Fibroblast of pulmonary artery (primary cell): ENCODE measurements at places on chromosomes 2 and 18.
A peak's percentile ranks its signal among the peaks of the same experiment; 100 is the strongest.

DNA sequence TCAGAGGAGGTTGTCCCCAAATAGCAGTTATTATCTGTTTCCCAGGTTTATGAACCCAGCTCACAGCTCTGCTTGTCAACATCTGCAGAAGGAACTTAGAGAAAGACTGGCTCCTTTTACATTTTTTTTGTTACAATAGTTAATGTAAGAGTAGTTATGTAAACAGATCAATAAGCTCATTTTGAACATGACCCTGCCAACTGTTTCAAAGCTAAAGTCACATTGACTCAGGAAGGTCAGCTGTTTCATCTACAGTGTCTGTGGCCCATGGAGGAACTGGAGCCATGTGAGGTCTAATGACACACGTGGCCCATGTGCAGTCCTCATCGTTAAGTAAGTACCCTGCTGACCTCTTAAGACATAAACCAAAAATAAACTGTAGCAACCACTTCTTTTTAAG, 97.1 kb downstream of the SH3RF3 start:
- no peak for DNase-seq

- DNase-seq = no peak
These were observed 10.6 kb downstream of the CXCR4 start for GRCh38 chr2:136107051-136108033.

DNA sequence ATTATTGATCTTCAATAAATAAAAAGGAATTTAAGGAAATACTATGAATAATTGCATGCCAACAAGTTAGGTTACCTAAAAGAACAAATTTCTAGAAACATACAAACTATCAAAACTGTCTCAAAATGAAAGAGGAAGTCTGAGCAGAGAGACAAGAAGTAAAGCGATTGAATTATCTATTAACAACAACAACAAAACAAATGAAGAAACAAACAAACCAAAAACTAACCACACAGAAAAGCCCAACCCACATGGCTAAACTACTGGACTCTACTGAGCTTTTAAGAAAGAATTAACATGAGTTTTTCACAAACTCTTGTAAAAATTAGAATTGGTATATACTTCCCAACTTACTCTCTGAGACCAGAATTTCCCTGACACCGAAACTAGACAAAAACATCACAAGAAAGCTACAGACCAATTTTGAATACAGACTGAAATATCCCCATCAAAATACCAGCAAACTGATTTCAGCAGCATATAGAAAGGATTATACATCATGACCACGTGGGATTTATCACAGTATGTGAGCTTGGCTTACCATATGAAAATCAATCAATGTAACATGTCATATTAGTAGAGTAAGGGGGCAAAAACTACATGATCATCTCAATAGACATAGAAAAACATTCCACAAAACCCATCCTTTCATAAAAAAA, 16.6 kb upstream of the GALNT1 start:
- DNase-seq = no peak

DNA sequence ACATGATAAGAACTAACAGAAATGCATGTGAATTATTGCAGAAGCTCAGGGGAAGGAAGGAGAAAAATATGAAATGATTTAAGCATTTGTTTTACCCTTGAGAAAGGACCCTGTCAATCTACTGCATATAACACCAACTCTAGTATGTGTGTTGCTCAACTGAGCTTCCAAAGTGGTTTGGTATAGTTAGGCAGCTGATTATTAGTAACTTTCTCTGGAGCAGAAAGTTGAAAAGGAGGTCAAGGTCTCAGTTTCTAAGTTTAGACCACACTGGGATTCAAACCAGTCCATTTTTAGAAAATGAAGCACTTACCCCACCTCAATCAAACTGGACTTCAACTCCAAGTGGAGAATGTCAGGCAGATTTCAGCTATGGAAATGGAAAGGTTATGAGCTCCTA, 123.3 kb upstream of the CDC42EP3 start:
- no peak for DNase-seq

DNA sequence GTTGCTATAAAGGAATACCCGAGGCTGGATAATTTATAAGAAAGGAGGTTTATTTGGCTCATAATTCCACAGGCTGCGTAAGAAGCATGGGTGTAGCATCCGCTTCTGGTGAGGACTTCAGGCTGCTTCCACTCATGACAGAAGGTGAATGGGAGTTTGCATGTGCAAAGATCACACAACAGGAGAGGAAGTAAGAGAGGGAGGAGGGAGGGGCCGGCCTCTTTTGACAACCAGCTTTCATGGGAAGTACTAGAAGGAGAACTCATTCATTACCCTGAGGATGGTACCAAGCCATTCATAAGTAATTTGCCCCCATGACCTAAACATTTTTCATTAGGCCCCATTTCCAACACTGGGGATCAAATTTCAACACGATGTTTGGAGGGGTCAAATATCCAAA, 386.8 kb upstream of the NETO1 start:
- no peak for DNase-seq

DNA sequence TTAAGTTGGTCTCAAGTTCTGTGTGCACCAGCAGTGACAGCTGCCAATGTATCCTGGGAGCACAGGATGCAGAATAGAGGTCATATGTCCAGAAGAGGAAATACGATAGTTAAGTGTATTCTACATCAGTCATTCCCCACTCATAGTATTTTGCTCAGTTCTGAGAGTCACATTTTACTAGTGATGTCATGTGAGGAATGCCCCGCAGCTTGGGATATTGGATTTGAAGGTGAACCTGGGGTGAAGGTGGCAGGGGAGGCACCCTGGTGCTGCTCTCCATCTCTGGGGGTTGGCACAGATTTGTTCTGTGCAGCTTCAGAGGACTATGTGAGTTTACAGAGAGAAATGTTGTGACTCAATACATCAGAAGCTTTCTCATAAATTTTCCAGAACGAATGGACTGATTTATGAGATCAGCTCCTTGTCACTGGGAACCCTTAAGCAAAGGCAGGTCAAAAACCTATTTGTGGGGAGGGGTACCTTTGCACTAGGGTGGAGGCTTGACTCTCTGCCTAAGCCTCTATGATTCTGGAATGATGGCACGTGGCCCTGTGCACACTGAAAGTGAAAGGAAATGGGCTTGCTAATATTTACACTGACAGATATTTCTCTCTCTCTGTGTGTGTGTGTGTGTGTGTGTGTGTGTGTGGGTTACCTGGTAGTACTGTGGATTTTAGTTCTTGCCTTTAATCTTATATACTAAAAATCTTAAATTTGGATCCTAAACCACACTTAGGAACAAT, 95.9 kb downstream of the NEB start:
- no peak for DNase-seq

DNA sequence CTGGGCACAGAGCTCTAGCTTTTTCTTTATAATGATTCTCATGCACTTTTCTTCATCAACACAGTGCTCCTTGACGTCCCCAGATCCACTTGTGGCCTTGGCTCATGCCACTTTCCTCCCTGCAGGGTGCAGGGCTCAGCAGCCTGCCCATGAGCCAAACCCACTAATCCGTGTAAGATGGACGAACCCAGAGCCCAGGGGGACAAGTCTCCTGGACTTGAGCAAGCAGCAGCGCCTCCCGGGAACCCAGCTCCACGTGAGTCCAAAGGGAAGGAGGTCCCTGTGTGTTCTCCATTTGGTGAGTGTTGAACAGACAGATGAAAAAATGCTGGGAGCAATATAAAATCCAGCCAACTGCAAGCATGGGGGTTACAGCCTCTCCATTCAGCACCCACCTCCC, 470.6 kb upstream of the HS6ST1 start:
- no peak for DNase-seq

- DNase-seq = no peak
These were observed 679.1 kb upstream of the ZEB2 start for GRCh38 chr2:145199042-145199441.

DNA sequence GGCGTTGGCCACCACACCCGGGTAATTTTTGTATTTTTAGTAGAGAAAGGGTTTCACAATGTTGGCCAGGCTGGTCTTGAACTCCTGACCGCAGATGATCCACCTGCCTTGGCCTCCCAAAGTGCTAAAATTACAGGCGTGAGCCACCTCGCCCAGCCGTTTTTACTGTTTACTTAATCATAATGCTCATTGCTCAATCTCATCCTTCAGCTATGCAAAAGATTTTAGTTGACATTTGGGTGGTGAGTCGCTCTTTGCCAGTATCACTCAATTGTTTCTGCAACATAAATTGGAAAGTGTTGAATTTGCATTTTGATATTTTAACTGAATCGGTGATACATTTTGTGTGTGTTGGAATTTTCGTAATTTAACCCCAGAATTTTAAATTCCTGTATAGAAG, 7.8 kb upstream of the ZNF532 start:
- peak; percentile 65 for DNase-seq

GRCh38 chr2:141557329-141558095, 573.3 kb downstream of the LRP1B start:
- DNase-seq = peak; percentile 96

DNA sequence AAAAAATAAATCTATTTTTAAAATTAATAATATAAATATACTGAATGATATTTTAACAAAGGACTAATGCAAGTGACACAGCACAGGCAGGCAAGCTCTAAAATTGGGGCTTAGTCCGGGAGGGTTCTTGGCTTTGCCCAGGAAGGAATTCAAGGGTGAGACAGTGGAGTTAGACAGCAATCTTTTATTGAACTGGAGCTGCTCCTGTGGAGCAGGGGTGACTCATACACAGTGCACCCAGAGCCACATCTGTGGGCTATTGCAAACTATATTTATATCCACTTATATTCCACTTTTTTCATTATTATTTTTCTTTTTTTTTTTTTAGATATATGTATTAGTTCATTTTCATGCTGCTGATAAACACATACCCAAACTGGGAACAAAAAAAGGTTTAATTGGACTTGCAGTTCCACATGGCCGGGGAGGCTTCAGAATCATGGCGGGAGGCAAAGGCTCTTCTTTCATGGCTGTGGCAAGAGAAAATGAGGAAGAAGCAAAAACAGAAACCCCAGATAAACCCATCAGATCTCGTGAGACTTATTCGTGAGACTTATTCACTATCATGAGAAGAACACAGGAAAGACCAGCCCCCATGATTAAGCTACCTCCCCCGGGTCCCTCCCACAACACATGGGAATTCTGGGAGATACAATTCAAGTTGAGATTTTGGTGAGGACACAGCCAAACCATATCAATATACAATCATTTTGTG, 437.1 kb downstream of the BCL11A start:
- DNase-seq = no peak

- DNase-seq = no peak
These were observed 24.9 kb upstream of the RMND5A start for GRCh38 chr2:86695053-86695691.

- DNase-seq = no peak
These were observed 146.3 kb upstream of the TTC39C start for GRCh38 chr18:23868136-23868785.

DNA sequence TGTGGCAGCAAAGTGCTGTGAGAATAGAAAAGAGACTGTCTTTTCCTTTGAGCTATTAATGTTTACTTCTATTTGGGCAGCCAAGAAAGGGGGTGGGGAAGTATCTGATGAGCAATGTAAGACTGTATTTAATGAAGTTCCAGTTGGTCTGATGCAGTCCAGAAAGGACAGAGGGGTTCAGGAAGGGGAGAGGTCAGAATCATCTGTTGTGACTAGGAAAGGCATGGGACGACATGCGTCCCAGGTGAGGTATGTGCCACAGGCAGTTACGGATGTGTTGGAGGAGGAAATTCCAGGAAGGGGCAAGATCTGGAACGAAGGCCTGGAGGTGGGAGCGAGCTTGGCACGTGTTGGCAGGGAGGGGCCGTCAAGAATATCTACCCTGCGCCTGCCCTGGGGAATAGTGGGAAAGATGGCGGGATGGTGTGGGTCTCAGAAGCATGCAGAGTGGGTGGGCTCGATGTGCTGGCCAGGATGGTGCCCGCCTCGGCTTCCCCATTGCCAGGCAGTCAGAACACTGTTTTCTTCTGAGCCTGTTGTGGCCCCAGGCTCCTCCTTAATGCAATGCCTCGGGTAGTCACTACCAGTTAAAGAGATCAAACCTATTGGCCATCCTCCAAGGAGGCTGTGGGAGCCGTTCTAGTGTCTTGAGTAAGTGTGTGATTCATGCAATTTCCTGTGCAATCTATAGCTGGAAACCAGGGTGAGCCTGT, 57.8 kb upstream of the TXNDC2 start:
- peak; percentile 99 for DNase-seq

DNA sequence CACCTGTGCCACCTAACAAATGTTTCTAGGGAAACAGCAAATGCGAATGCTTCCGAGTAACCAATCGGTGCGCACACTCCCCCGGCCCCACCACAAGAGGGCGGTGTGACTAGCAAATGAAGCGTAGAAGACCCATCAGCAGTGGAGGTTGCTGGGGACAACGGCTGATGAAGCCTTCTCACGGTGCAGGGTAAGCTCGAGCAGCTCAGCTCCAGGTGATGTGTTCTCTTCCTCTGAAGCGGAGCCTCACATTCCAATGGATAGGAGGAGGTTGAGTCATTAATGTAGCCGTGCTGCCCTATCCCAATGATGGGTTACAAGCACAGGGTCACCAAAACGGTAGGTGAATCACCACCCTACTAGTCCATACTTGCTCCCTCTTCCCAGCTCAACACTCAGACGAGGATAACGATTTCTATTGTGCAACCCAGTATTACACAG, 127.6 kb upstream of the TWIST2 start:
- DNase-seq = peak; percentile 36

DNA sequence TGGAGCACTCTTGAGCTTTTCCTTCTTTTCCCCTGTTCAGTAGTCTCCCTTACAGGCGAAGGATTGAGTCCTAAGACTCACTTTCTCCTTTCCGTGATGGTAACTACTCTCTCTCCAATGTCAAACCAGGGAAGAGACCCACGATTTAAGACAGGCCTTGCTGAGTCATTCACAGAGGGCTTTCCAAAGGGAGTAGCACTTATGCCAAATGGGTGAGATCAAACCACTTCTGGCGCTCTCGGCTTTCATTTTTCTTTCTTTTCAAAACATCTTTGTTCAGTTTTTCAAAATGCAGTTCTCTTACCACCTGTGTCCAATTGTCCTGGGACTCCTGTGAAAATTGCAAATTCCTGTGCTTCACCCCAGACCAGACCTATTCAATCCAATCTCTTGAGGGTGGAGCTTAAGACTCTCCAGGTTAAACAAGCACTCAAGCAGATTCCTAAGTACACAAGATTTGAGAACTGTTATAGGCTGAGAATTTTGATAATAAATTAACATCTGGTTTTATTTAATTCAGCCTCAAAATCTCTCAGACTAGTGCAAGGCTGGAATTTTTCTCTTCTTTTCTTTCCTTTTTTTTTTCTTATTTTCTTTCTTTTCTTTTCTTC, 14.4 kb upstream of the MRPL19 start:
- DNase-seq = no peak

GRCh38 chr2:4668381-4668780, 965.0 kb downstream of the DCDC2C start:
- no peak for DNase-seq

DNA sequence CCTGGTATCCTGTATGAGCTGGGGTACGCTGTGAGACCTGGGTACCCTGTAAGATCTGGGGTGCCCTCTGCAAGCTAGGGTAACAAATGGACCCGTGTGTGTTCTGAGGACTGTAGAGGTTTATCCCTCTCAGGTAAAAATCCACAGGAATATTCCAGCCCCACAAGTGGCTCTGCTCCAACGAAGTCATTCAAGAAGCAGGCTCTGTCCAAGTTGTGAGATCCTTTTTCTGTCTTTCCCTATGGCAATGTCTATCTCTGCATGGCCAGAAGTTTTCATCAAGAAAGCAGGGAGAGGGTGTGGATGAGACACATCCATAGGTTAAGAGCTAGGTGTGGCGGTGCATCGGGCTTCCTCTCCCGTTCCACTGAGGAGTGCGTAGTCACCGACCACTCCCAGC, 43.0 kb downstream of the PTGR3 start:
- no peak for DNase-seq

- peak; percentile 76 for DNase-seq
These were observed 92.9 kb downstream of the ZEB2 start for GRCh38 chr2:144426981-144427479.
